ENCODE measurements at places on chromosomes 6 and 20.

- DNase-seq: no peak
- no peaks in the 10 kb centered on the region for H3K27me3 ChIP-seq
- H3K36me3 ChIP-seq: peaks cover 53% of the 10 kb centered on the region
- H3K4me3 ChIP-seq: no peak overlapping the region
Observed at GRCh38 chr6:90559931-90560330, 26.9 kb downstream of the MAP3K7 start.

DNA sequence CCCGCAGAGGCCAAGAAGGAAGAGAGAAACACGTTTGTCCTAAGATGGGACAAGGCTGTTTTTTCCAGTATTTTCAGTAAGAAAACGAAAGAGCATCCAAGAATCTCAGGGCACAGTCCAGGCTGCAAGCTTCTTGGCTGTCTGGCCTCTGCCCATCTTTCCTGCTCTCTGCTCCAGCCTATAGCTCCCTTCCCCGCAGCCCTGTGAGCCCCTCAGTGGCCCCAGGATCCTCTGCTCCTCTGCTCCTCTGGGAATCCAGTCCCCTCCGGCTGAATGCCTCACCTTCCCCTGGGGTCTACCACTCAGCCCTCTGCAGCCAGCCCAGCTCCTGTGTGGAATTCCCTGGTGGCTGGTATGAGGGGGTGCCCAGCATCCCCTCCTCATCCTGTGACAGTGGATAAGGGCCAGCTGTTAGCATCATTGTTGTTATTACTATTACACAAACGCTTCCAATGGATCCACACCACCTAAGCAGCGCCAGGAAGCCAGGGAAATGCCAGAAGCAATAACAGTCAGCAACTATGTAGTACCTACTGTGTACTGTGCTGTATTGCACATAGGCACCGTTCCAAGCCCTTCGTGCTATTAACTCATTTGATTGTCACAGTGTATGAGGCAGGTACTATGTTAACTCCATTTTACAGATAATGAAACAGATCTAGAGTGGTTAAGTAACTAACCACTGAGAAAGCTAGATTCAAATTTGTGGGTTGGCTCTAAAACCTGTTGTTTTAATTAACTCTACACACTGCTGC lies 60.3 kb upstream of the PTPN1 start:
- no peak for DNase-seq
- H3K27ac ChIP-seq: no peak overlapping the region
- peaks cover 6% of the 10 kb centered on the region for H3K36me3 ChIP-seq
- peaks cover 21% of the 10 kb centered on the region for H3K4me1 ChIP-seq
- no peak overlapping the region for H3K4me3 ChIP-seq
- H3K27me3 ChIP-seq: peaks cover 49% of the 10 kb centered on the region

DNA sequence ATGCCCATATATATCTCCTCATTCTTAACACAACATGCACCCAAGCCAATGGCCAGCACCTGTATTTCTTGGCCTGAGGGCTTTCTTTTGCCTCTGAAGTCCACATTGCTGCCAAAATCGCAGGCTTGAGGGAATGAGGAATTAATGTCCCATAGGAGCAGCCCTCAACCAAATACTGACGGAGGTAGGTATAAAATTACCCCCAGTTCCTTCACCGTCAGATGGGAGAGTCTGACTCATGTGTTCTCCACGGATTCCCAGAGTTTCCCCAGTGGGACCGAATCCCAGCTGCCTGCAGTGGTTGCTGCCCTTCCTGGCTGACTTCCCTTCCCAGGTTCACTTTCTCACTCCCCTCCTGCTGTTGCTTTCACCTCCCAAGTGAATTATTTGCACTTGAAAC lies 602.2 kb upstream of the NOX3 start:
- peaks cover 2% of the 10 kb centered on the region for H3K36me3 ChIP-seq
- H3K27ac ChIP-seq: no peak overlapping the region
- no peaks in the 10 kb centered on the region for H3K27me3 ChIP-seq
- H3K4me1 ChIP-seq: no peaks in the 10 kb centered on the region

- H3K36me3 ChIP-seq: no peaks in the 10 kb centered on the region
- H3K27ac ChIP-seq: no peak overlapping the region
- H3K4me1 ChIP-seq: no peaks in the 10 kb centered on the region
Observed at GRCh38 chr6:44342052-44342451, 398 bp upstream of the SPATS1 start.

GRCh38 chr6:91860541-91861335 lies 1273.9 kb upstream of the MAP3K7 start:
- no peaks in the 10 kb centered on the region for H3K4me1 ChIP-seq
- no peak overlapping the region for H3K4me3 ChIP-seq
- no peaks in the 10 kb centered on the region for H3K36me3 ChIP-seq
- no peak overlapping the region for H3K27ac ChIP-seq
- DNase-seq: no peak
- no peaks in the 10 kb centered on the region for H3K27me3 ChIP-seq

- peaks cover 7% of the 10 kb centered on the region for H3K36me3 ChIP-seq
- peak; percentile 88 for DNase-seq
- no peak overlapping the region for H3K4me3 ChIP-seq
- H3K27ac ChIP-seq: no peak overlapping the region
Observed at GRCh38 chr6:35736253-35736894, 458 bp upstream of the ARMC12 start.

DNA sequence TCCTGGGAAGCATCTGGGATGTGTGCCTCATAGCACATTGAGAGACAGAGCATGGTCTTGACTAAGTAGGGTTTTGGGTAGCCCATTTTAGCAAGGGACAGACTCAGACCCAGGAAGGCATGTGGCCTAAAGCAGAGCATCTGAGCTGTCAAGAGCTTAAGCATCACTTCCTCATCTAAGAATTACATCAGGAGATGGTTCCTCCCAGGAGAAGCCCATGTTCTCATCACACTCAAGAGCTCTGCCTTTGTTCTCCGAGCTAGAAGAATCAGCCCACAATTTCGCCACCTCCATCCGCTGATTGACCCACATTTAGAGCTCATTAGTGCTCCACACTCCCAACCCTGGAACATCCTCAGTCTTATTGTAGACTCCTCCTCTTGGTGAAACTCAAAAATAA lies 68.3 kb downstream of the NPEPL1 start:
- peaks cover 73% of the 10 kb centered on the region for H3K27me3 ChIP-seq
- H3K27ac ChIP-seq: no peak overlapping the region
- no peaks in the 10 kb centered on the region for H3K4me1 ChIP-seq
- no peaks in the 10 kb centered on the region for H3K36me3 ChIP-seq
- H3K4me3 ChIP-seq: no peak overlapping the region

DNA sequence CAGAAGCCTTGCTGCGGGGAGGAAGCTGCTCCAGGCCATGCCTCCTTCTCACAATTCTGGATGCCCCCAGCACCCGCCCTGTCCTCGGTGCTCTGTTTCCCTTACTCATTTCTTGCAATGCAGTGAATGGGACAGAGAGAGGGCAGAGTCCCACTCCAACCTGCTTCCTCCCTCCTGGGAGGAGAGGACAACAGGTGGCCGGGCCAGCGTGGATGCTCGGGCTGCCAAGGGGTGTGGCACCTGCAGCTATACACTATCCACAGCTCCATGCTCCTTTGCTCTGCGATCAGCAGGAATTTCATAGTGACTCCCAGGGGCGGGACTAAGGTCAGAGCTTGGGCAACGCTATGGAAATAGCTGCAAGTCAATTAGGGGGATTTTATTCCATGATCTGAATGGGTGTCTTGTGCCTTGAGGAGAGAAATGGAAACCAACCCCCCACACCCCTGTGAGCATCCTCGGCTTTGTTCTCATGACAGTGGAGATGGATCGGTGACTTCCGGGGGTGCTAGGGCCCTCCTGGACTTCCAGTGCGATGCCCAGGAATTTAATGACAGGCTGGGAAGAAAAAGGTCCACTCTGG lies 192.5 kb downstream of the MYLK4 start:
- H3K36me3 ChIP-seq: no peaks in the 10 kb centered on the region
- H3K4me1 ChIP-seq: no peaks in the 10 kb centered on the region
- H3K27me3 ChIP-seq: peaks cover 73% of the 10 kb centered on the region
- no peak overlapping the region for H3K27ac ChIP-seq

GRCh38 chr6:85348643-85349042 lies 101.2 kb upstream of the NT5E start:
- H3K27ac ChIP-seq: no peak overlapping the region
- no peaks in the 10 kb centered on the region for H3K4me1 ChIP-seq
- H3K27me3 ChIP-seq: peaks cover 8% of the 10 kb centered on the region
- no peaks in the 10 kb centered on the region for H3K36me3 ChIP-seq

GRCh38 chr20:50425076-50425475 lies 85.1 kb upstream of the PTPN1 start:
- no peak overlapping the region for H3K27ac ChIP-seq
- no peak overlapping the region for H3K4me3 ChIP-seq
- no peaks in the 10 kb centered on the region for H3K4me1 ChIP-seq
- no peak for DNase-seq
- H3K36me3 ChIP-seq: no peaks in the 10 kb centered on the region

GRCh38 chr6:14883921-14884320 lies 361.9 kb upstream of the JARID2 start:
- no peaks in the 10 kb centered on the region for H3K27me3 ChIP-seq
- H3K27ac ChIP-seq: no peak overlapping the region

DNA sequence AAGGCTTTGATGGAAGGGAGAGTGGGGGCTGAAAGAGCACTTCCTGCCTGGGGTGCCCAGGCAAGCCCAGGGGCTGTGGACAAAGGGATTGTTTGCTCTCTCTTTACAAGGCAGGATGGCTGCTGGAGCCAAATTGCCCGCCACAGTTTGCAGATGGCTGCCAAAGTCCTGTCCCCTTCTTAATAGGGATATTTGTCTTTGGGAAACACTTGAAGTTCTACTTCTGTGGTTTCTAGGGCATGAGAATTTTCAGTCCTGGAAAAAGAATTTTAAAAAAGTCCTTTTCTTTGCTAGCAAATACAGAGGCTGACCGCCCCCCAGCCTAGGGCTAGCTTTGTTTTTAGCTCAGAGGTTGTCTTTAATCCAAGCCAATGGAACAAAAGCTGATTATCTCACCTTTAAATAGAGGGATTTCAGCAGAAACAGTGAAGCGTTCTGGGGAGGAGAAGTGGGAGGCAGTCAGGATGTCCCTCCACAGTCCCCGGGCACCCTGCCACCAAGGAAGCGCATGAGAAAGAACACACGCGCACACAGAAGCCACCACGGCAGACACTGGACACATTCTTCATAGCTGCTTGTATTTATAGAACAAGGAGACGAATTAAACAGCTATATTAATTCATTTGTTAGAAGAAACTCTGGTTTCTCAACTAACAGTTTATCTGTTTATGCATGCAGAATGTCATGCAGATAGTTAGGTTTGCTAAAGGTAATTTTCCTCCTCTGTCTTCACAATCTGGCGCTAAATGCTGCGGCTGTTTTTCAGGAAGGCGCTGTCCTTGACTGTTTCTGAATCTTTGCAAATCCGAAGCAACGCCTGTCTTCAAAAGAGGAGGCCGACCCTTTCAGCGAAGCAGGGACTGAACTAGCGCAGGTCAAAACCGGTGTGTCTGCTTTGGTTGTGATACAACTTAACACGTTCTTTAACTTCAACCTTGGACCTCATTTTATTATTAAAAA lies 736.9 kb downstream of the QKI start:
- peaks cover 9% of the 10 kb centered on the region for H3K27me3 ChIP-seq
- no peak for DNase-seq

DNA sequence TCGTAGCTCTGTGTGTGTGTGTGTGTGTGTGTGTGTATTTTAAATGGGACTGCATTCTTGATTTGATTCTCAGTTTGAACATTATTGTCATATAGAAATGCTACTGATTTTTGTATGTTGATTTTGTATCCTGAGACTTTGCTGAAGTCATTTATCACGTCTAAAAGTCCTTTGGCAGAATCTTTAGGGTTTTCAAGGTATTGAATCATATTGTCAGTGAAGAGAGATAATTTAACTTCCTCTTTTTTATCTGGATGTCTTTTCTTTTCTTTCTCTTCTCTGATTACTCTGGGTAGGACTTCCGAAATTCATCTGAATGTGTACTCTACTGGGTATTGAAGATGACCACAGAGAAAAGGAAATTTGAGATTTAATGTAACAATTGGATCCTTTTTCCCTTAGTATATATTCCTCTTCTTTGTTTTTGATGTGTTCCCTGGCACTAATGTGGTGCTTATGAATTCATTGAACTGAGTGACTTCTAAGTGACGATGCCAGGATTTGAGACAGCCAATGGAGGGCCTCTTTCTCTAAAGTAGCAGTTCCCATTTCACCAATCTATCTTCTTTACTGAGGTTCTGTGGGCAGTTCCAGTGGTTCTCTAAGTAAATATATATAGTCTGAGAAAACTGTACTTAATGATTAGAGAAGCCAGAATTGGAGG lies 47.6 kb downstream of the TNFAIP3 start:
- peaks cover 8% of the 10 kb centered on the region for H3K27me3 ChIP-seq
- no peak for DNase-seq
- no peak overlapping the region for H3K4me3 ChIP-seq
- H3K27ac ChIP-seq: no peak overlapping the region
- no peaks in the 10 kb centered on the region for H3K4me1 ChIP-seq

DNA sequence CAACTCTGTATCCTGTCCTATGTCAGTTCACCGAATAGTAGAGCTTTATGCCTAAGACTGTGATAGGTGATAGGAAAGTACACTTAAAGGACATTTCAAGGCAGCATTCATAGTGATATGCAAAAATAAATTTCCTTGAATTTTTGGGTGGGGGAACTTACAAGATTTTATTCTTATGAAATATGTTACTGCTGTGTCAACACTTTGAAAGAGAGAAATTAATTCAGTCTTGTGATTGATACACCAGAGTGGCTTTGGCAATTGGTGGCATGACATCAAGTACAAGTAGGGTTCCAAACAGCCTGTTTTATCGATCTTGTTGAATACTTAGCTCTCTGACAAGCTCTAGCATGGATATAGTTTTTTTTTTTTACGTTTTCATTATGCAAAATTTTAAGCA lies 72.3 kb downstream of the QKI start:
- no peaks in the 10 kb centered on the region for H3K27me3 ChIP-seq
- H3K4me3 ChIP-seq: no peak overlapping the region
- peaks cover 9% of the 10 kb centered on the region for H3K36me3 ChIP-seq
- peak overlapping the region; percentile 20 for H3K27ac ChIP-seq

GRCh38 chr6:108254433-108255410 lies 6.1 kb downstream of the SNX3 start:
- H3K4me3 ChIP-seq: no peak overlapping the region
- no peak overlapping the region for H3K27ac ChIP-seq
- DNase-seq: no peak
- no peaks in the 10 kb centered on the region for H3K27me3 ChIP-seq

DNA sequence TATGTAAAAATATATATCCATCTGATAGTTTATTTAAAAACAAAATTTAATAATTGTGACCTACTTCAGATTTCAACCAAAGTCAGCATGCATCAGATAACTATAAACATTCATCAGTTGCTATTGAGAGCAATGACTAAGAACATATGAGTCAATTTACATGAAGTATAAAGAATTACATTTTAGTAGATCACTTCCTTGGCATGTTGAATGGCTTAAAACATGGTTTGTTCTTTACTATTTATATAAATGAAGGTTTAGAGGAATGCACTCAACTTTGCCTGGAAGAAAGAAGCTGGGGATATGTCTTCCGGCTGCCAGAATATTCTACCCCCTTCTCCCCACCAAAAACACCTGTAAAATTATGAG lies 6.4 kb upstream of the FAM217A start:
- DNase-seq: no peak
- H3K4me3 ChIP-seq: no peak overlapping the region
- H3K27ac ChIP-seq: no peak overlapping the region
- peaks cover 13% of the 10 kb centered on the region for H3K27me3 ChIP-seq

- H3K27ac ChIP-seq: no peak overlapping the region
- peaks cover 4% of the 10 kb centered on the region for H3K36me3 ChIP-seq
- H3K27me3 ChIP-seq: peaks cover 56% of the 10 kb centered on the region
- H3K4me3 ChIP-seq: no peak overlapping the region
Observed at GRCh38 chr20:63791497-63792156, 39.4 kb downstream of the ZBTB46 start.
